ENCODE measurements at places on chromosomes 13 and 19. TPM values are rescaled to one million over a fixed set of nuclear protein-coding genes. Genes with fewer than 3 reads are reported as not detected.

Gene C19orf25
- 37.7 TPM for total RNA-seq

DNA sequence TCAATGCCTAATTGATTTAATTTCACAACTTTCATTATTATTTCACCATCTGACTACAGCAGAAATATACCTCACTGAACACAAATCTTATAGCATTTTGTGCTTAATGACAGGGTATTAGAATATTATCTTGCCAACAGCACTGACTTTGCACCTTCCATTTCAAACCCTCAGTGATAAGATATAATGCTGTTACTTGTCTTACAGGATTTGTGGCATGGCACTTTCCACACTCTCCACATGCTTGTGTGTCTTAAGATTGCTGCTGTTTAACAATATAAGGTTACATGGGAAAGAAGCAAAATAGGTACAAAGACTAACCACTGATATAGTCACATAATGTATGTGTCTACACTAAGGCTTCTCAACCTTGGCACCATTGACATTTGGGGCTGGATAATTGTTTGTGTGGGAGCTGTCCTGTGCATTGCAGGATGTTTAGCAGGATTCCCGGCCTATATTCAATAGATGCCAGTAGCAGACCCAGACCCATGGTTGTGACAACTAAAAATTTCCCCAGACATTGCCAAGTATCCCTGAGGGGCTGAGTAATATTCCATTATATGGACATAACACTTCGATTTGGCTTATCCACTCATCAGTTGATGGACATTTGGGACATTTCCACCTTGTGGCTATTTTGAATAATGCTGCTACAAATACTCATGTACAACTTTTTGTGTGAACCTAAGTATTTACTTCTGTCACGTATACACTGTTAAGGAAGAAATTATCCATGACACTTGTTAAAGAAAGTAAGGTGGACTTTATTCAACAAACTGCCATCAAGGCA is 5.7 kb upstream of the DIAPH3 start:
- DNase-seq, result no peak

Gene PSPN
- total RNA-seq, result 2.2 TPM

GRCh38 chr13:50788551-50789210 is 54.8 kb downstream of the DLEU7 start:
- DNase-seq, result no peak

- DNase-seq, result no peak
Measured at GRCh38 chr13:28531845-28532387, 37.0 kb upstream of the FLT1 start.

Gene UBE2L5
- total RNA-seq, result 0.27 TPM

Gene COX6B1
- 399 TPM for total RNA-seq

Gene B3GNT8
- total RNA-seq, result 18.0 TPM

Gene NCAN
- total RNA-seq, result not detected

- DNase-seq, result no peak
Measured at GRCh38 chr19:19039901-19040300, 6.5 kb downstream of the ARMC6 start.

GRCh38 chr19:52959613-52960295 is 2.9 kb downstream of the ZNF816 start:
- DNase-seq, result no peak

DNA sequence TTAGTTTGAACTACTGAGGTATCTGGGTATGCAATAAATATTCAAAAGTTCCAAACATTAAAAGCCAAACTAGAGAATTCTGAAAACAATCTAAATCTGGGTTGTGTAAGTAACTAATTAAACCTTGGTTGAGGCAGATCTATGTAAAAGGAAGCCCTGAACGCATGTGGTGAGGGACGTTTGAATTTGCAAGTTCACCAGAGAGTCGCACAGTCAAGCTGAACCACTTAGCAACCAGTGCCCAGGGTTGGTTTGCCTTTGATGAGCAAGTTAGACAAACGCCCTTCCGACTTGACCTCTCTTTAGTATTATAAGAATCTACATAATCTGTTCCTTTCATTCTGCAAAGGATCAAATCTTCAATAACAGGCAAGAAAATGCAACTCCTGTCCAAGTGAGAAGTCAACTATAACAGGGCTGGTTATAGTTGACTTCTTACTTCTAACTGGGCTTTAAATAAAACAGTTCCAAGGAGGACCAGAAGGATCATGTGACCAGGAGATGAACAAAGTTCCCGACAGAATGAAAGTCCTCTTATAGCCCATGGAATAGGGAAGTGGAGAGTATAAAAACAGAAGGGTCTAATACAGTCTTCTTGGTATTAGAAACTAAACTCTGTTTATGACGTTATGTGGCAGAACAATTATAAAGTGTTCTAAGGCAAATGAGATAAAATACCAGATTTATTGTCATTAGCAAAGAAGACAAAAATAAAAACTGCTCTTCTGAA is 40.6 kb downstream of the PHF11 start:
- no peak for DNase-seq

DNA sequence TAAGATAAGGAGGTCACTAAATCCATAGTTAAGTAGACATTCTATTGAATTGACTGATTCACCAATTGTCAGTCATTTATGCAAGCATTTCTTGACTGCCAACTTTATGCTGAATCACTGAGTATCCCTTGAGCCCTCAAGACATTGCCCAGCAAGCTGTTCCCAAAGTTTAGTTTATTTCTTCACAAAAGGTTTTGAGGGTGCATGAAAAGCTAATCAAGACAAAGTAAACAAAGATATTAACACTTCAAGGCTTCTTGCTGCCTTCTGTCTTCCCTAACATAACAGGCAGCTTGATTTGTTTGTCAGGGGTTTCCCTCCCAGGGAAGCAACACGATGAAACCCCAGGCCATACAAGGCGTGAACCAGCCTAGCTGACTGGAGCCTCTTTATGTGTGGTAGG is 374.4 kb downstream of the SPRY2 start:
- no peak for DNase-seq

Gene ICAM5
- total RNA-seq, result 10.8 TPM

Gene STAP2
- total RNA-seq, result 3.8 TPM

- DNase-seq, result no peak
Measured at GRCh38 chr13:91017669-91018053, 329.8 kb upstream of the MIR17HG start.

- DNase-seq, result no peak
Measured at GRCh38 chr13:109576331-109576813, 210.0 kb downstream of the IRS2 start.

Gene SNRPA
- total RNA-seq, result 77.3 TPM

Gene CLC
- 17.5 TPM for total RNA-seq

Gene SLC6A16
- 0.54 TPM for total RNA-seq
